CD4-positive, alpha-beta memory T cell (primary cell): ENCODE measurements at places on chromosomes 5 and 9.

DNA sequence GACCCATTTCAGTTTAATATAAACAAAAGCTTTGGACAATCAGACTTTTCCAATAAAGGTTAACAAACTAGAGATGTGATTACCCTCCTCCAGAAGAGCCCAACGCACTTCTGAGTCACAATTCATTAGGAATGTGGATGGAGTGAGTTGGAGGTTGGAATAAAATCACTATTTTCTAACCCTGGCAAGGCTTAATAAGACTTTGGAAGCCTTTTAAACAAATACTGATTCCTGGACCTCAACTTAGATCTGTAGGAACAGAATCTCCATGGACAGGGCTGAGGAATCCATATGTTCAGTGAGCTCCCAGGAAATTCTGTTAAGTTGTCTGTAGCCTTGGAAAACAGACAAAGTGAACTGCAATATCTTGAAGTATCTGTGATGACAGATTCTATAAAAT is 233.5 kb upstream of the ELL2 start:
- DNase-seq = no peak

- DNase-seq = no peak
These were observed 21.9 kb upstream of the TTC39B start for GRCh38 chr9:15328946-15329345.

- peak; percentile 7 for DNase-seq
These were observed 207.6 kb downstream of the HSPA4 start for GRCh38 chr5:133259199-133259997.

GRCh38 chr9:21919377-21920362 is 74.5 kb downstream of the CDKN2A start:
- peak; percentile 75 for DNase-seq

- no peak for DNase-seq
These were observed 109.2 kb downstream of the OSTF1 start for GRCh38 chr9:75197561-75197960.

DNA sequence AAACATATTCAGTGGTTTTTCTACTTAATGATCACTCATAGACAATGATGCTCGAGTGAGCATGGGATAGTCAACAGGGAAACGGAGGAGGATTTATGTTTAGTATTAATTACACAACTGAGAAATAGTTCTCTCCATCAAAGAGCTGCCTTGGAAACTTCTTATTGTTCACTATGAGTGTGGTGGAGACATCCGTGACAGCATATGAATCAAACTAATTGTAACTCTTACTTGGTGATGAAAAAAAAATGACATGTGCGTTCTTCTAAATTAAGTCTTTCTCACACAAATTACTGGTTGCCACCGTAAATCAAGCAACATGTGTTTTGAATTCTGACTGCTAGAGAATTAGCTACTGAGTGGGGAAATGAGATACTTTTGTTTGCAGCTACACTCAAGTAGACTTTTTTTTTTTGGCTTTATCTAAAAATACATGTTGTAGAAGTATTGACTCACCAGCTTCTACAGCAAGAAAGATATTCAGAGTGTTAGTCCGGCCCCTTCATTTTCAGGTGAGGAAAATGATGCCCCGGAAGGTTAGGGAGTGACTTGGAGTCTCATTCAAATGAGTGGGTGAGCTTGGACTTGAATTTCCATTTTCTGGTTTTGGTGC is 179.4 kb downstream of the CFAP90 start:
- DNase-seq = no peak

GRCh38 chr5:75052192-75053053 is at the start of gene GCNT4:
GCNT4 (minus strand) TSS chr5:75052558; CDS start chr5:75030037, 22,521 bp downstream.
- peak; percentile 43 for DNase-seq

- no peak for DNase-seq
These were observed 97.7 kb downstream of the IQGAP2 start for GRCh38 chr5:76500633-76501393.

GRCh38 chr5:14750712-14751111 is 86.2 kb downstream of the OTULIN start:
- no peak for DNase-seq
